MV-4-11 (cell line): ENCODE measurements at places on chromosomes 16 and 17.

DNA sequence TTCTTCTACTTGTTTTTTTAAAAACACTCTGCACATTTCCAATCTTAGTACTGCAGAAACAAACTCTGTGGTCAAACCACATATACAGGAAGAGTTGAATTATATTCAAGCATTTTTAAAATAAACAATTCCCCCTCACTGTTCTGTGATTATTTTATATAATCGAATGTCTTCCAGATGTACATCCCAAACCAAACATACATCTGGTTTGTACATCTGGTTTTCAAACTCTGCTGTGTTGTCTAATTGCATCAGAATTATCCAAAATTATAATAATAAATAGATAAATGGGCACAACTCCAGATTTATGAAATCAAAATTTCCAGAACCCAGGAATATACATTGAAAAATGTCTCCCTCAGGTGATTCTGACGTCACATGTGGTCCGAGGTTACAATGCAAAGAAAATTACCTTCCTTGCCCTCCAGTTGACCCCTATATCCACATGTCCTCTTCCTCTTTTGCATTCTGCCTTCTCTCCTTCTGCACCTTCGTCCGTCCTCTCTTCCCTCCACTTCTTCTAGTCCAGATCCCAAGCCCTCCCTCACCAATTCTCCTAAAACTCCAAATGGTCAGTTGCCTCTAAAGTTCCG lies 13.3 kb upstream of the CCDC144A start:
- DNase-seq: no peak

- DNase-seq: no peak
These were observed 74.6 kb downstream of the TMC6 start for GRCh38 chr17:78053777-78054468.

- DNase-seq: peak; percentile 57
These were observed 415.3 kb upstream of the C16orf82 start for GRCh38 chr16:26651464-26651863.

- no peak for DNase-seq
These were observed 9.7 kb upstream of the KDM6B start for GRCh38 chr17:7824021-7824924.

- DNase-seq: peak; percentile 99
These were observed 12.3 kb upstream of the CCL2 start for GRCh38 chr17:34242587-34243363.

GRCh38 chr17:60579090-60579489 lies 20.9 kb upstream of the PPM1D start:
- DNase-seq: no peak

DNA sequence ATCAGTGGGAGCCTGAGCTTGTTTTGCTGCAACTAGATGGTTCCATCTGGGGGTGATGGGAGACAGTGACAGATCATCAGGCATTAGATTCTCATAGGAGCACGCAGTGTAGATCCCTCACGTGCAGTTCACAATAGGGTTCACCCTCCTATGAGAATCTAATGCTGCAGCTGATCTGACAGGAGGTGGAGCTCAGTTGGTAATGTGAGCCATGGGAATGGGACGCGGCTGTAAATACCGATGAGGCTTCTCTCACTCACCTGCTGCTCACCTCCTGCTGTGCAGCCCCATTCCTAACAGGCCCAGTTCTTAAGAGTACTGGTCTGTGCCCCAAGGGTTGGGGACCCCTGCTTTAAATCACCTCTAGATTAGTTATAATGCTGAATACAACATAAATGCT lies 137.5 kb upstream of the PLEKHM1 start:
- no peak for DNase-seq

DNA sequence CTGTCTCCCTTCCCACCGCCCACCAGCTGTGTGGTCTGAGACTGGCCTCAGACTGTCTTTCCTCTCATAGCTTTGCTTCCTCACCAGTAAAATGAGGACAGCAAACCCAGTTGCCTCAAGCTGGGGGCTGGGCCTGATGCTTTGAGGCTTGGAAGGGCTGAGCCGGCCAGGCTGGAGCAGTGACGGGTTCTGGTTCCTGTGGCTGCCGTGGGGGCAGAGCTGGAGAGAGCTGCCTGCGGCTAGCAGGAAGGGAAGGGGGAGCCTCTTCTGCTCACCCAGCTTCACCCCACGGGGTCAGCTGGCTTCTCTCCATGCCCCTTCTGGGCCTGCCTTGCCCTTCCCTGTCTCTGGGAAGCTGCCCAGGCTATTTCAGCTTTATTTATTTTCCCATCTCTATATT lies 23.7 kb downstream of the LASP1 start:
- DNase-seq: peak; percentile 87

DNA sequence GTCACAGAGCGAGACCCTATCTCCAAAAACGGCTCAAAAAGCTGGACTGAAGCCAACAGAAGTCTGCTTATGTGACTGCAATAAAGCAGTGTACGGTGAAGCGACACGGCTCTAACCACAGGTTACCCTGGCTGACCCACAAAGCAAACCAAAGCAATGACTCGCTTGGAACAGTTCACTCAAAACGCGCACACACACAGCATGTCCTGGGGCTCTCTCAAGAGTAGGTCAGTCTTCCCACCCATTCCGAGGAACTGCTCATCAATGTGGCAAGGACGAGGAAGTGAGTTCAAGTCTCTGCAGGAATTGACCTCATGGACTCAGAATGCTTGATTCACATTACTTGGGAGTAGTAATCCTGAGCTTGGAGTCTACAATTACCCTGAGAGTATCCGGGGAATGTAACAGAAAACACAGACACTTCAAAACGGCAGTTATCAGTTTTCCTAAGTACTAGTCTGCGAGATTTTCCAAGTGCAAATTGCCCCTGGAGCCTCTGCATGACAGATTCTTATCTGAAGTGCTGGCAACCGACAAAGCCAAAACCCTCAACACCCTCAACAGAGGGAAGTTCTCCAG lies 25.4 kb downstream of the PELP1 start:
- peak; percentile 75 for DNase-seq

GRCh38 chr17:75155191-75155601 lies 884 bp upstream of the JPT1 start:
- no peak for DNase-seq

DNA sequence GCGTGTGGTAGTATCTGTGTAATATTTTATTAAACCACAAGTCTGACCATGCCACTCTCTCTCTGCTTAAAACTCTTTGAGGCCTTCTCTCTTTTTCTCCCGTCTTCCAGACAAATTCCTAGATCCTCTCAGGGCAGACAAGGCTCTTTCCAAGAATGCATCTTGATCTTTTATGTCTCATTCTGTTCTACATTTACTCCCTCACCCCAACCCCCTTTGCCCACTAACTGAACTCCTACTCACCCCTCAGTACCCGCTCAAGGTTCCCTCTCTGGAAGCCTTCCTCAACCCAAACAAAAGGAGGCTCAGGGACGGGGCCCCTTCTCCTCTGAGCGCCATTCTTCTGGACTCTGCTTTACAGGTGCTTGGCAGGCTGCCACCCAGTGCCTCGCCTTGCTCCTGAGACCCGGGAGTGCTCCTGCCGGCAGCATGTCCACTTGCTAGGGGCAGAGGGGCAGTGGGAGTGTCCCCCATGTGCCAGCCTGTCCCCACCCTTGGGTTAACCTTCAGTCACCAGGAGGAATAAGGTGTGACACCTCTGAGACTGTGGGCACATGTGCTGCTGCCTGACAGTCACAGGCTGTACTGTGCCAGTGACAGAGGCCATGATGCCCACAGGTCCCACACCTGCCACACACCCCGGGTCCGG lies 9.2 kb downstream of the SLC13A2 start:
- DNase-seq: no peak

- DNase-seq: no peak
These were observed 19.5 kb downstream of the SEC14L1 start for GRCh38 chr17:77160091-77160874.
